ENCODE measurements at places on chromosomes 6 and 20.

DNA sequence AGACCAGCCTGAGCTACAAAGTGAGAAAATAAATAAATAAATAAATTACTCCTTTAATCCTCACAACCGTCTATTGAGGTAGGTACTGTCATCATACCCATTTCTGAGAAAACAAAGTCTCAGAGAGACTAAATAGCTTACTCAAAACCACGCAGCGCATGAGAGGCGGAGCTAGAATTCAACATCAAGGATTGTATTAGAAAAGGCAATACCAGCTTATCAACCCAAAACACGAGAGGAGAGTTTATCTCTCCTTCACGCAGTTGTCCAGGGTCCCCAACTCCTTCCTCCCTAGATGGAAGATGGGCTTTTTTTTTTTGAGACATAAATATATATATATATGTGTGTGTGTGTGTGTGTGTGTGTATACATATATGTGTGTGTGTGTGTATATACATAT, 12.2 kb downstream of the HNF4A start:
- no peak for DNase-seq

- DNase-seq, result no peak
Measured at GRCh38 chr20:47252879-47253307, 103.6 kb downstream of the ZMYND8 start.

DNA sequence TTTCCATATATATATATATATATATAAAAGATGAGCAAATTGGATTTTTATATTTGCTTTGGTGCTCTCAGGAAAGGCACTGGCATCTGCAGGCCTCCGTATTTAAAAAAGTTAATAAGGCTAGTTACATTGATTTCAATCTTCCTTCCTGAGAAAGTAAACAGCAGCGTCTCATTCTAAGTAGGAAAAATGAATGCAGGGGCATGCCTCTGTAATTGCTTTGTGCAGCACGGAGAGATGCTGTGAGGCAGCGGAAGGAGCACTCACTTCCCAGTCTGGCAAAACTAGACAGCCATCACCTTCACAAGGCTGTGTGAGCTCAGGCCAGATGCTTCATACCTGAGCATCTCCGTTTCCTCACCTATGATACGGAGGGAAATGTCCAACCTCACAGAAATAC, 303.7 kb downstream of the PTPRT start:
- no peak for DNase-seq

DNA sequence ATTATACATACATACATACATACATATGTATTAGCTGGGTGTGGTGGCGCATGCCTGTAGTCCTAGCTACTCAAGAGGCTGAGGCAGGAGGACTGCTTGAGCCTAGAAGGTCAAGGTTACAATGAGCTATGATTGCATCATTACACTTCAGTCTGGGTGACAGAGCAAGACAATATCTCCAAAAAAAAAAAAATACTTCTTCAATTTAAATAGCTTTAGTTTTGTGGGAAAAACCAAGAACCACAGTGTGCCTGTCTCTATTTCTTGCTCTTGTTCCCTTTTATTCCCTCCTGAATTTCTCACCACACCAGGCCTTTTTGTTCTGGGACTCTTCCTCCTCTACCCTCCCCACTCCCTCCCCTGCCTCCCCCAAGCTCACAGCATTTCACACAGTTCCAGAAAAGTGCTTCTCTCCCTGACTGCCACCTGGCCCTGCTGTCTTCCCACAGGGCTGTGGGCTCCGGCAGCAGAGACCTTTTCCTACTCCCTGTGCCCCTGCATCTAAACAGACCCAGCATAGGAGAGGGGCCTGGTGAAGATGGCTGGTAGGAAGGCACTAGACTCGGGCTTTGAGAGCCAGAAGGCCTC, 1.3 kb downstream of the C20orf203 start:
- DNase-seq, result no peak

DNA sequence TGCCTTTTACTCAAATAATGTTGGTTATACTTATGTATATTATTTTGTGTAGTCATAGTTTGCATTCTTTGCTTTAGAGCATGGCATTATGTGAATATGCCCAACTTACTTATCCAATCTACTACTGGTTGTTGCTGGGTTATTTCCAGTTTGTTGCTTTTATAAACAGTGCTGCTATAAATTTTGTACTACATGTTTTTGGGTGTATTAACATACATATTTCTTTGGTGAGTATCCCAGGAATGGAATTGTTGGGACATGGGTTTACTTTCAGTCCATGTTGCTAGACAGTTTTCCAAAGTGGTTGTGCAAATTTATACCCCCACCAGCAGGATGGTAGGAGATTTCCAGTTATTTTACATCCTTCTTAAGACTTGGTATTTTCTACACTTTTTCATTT, 157.1 kb upstream of the THEMIS start:
- DNase-seq, result no peak

DNA sequence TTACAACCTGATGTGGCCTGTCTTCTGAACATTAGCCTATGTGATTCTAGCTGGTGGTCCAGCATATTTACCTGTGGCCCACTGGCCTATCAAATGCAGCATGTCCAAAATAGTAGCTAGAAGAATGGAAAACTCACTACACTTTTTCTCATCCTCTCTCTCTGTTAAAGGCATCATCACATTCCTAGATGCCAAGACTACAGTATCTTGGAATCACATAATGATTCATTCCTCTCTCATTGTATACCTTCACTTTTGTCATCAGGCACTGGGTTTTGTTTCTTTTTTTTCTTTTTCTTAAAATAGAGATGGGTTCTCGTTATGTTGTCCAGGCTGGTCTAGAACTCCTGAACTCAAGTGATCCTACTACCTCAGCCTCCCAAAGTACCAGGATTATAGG, 45.0 kb downstream of the FAM83B start:
- no peak for DNase-seq

DNA sequence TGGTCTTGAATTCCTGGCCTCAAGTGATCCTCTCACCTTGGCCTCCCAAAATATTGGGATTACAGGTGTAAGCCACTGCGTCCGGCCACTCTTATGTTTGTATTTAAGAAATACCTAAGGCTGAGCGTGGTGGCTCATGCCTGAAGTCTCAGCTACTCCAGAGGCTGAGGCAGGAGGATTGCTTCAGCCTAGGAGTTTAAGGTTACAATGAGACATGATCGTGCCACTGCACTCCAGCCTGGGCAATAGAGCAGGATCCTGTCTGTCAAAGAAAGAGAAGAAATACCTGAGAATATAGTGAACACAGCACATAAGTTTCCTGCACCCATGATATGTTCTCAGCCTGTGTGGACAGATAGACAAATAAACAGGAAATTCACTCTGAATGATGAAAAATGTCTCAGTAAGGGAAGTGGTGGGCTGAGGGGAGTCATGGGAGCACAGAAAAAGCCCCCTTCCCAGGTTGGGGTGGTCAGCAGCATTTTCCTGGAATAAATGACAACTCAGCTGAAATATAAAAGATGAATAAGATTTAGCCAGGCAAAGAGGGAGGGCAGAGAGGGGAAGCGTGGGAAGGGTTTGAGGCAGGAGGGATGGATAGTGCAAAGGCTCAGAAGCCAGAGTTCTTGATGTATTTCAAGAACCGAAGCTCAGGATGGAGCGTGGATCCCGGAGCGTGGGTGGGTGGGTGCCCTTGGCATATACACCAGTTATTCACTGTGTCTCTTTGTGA, 13.8 kb upstream of the MMP9 start:
- DNase-seq, result no peak

GRCh38 chr20:63896264-63897105, 1.6 kb downstream of the DNAJC5 start:
- no peak for DNase-seq

DNA sequence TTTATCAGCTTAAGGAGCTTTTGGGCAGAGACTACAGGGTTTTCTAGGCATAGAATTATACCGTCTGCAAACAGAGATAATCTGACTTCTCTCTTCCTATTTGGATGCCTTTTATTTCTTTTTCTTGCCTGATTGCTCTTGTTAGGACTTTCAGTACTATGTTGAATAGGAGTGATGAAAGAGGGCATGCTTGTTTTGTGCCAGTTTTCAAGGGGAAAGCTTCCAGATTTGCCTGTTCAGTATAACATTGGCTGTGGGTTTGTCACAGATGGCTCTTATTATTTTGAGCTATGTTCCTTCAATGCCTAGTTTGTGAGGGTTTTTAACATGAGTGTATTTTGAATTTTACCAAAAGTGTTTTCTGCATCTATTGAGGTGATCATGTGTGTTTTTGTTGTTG, 192.8 kb upstream of the PHACTR1 start:
- no peak for DNase-seq

DNA sequence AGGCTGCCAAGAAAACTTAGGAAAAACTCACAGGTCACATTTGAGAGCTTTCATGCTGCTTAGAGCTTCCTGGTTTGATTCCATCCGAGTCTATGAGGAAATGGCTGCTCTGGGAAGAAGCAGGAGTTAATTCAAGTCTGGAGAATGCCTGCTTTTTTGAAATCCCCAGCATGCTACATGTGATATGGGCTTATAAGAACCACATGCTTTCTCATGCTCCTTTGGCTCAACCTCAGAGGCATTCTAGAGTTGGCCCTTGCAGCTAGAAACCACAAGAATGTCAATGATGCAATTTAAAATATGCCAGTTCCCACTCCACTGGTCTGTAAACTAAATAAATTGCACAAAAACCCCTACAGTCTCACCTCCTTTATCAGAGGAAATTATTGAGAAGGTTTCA, 142.9 kb upstream of the OLIG3 start:
- DNase-seq, result no peak

DNA sequence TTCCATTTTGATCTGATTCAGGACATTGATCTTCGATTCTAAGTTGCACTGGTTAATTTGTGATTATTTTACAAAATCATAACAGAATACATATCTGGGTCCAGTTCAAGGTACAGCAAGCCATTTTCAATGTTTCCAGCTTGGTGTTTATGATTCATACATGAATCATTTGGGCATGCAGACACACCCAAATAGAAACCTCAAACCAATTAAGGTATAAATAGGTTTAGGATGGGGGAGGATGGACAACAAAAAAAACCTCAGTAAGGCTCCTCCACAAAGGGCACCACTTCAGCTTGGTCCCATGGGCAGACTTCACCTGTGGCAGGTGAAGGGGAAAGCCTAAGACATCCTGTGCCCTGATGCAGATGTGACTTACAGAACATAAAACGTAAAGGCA, 192.7 kb downstream of the KHDC1L start:
- DNase-seq, result no peak

GRCh38 chr6:169701954-169702839, at the start of the genes C6orf120 and WDR27:
Gene C6orf120 (plus strand): TSS chr6:169702126. CDS start chr6:169702460, 334 bp downstream.
Gene WDR27 (minus strand): TSS chr6:169702029. CDS start chr6:169689005, 13,024 bp downstream.
- peak; percentile 99 for DNase-seq
